ENCODE measurements at places on chromosomes 5 and 9.
A peak's percentile ranks its signal among the peaks of the same experiment; 100 is the strongest.

DNA sequence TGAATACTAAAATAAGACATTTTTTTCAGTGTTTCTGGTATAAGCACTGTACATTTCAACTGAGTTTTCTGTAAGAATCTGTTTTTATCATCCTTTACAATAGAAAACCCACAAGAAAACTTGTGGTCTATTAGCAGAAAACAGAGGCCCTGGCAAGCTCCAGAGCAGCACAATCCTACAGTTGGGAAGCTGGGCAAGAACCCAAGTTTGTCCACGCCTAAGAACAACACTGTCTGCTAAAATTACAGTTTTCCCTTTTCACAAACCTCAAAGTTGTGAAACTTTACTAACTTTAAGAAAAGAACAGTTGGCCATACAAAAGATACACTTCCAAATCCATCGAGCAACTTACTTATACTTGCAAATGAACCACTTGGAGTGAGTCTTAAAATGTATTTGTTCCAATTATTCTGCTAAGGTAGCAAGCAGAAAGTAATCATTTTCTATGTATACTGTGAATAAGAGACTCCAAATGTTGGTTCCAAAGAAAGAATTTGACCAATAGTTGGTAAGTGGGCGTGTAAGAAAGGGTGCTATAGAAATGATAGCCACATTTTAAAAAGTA, 982.0 kb upstream of the ARRDC3 start:
- DNase-seq = no peak

DNA sequence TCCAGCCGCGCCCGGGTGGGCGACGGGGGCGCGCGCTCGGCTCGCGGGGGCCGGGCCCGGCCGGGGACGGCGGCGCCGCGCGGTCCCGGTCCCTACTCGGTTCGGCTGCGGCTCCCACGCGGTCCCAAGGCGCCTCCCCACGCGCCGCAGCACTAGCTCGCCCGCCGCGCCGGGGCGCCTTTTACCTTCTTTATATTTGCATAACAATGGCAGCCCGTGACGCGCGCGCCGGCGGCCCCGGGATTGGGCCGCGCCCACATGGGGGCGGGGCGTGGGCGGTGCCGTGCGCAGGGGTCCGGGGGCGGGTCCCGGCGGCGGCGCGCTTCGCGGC, at the start of gene NRARP:
NRARP (minus strand) TSS at position 154 of the 331 bp plus-strand sequence. CDS start 343 bp downstream, outside the sequence.
- DNase-seq = peak; percentile 89

DNA sequence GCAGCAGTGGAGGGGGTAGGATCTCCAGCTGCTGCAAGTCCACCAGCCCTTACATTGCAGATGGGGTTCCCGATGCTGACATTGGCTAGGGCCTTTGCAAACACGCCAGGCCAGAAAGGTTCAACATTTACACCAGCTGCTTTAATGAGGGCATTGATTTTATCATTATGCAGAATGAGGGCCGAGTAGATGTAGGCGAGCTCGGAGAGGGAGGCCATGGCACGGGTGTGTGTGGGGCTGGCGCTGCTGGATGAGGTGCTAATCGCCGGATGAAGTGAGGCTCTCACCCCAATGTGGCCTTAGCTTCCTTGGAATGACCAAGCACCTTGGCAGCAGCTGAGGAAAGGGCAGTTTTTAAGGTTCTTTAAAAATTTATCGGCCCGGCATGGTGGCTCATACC, 27.4 kb downstream of the PHAX start:
- DNase-seq = no peak

DNA sequence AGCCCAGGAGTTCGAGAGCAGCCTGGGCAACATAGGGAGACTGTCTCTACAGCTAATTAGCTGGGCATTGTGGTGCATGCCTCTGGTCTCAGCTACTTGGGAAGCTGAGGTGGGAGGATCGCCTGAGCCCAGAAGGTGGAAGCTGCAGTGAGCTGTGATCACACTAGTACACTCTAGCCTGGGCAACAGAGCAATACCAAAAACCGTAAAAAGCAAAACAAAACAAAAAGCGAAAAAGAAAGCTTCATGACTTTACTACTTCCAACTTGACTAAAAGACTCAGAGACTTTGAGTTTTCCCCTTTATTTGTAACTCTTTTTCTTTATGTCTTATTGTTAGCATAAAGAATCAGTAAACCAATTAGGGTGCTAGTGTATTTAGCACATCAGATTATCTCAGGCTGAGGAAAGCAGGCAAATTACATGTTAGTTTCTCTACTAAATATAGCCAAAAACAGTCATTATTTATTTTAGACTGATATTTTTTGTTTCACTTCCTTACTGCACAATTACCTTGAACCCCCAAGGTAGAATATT, 5.4 kb downstream of the RAD17 start:
- no peak for DNase-seq

DNA sequence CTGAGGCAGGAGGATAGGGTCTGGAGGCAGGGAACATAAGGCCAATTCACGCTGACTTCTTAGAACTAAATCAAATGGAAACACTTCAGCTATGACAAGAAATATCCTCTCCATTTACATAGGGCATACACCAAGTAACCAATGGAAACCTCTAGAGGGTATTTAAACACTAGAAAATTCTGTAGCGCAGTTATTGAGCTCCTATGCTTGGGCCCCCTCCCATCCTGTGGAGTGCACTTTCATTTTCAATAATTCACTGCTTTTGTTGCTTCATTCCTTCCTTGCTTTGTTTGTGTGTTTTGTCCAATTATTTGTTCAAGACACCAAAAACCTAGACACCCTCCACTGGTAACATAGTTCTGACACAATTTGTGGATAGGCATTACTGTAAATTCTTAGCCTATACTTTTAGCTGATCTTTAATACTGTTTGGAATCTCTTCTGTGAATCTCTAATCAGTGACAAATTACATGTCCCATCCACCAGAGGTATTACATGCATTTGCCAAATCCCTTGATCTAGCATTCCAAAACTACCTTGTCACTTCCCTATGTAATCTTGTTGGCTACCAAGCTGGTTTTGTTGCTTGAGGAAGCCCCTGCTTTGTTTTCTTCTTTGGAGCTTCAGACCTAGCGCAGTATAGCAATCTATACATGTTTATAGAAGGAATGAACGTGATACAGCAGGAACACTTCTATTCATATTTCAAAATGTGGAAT, 61.6 kb downstream of the ST8SIA4 start:
- DNase-seq = no peak

DNA sequence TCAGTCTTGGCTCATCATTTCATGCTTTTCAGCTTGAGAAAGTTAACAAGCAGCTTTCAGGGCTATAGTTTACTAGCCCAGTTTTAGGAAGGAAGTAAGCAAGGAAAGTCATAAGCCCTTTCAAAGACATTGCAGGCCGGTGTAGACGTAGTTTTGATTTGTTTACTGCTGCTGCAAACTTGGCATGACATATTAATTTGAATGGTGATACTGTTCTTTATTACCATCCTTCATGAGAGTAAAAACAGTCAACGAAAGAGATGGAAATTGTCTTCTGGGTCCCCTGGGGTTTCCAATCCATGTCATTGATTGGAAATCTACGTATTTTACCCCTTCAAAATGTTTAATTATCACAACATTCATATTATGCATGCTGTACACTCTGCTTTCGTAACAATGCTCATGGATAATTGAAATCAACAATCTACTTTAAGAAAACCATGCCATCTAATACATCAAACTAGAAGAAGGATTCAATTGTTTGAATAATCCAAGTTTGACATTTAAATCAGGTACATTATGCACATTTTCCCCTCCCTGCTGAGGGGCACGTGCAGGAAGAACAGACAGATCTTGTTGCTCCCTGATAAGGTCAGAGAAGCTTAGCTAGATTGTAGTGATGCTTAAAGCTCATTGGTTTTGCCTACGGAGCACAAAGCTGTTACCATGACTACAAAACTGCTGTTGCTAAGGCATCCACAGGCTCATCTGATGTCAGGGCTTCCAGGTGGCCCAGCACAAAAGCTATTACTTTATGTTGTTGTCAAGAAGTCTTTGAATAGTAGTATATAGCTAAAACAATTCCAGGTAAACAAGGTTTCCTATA, 139.9 kb upstream of the PRLR start:
- DNase-seq = no peak

DNA sequence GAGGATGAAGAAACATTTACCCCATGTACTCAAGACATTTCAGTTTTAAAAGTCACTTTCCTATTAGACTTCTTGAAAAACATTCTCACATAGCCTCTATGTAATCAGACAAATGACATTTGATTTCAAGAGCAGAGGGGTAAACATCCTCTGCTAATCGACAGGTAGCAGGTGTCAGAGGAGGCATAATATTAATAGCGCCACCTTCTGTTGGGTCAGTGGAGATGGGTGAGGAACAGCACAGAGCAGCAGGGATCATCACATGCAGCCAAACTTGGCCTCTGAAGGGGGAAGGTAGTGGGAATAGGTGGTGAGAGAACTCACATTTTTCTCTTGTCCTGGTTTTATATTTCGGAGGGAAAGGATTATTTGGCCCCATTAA, 3.3 kb upstream of the LSM11 start:
- no peak for DNase-seq

DNA sequence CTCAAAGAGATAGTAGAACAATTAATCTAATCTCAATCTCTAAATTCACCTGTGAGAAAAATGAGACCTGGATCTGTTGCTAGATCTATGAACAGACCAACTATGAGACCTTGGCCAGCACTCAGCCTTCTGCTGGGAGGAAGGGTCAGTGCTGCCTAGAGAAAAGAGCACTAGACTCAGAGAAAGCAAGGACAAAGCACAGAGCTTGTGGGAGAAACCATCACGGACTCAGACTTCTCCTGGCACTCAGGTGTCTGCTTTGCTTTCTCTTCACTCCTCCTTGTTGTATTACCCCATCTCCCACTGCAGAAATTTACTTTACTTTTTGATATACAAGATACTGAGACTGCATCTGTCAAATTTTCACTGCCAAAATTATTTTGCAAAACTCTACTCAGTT, 890.0 kb upstream of the NUDT12 start:
- DNase-seq = no peak

DNA sequence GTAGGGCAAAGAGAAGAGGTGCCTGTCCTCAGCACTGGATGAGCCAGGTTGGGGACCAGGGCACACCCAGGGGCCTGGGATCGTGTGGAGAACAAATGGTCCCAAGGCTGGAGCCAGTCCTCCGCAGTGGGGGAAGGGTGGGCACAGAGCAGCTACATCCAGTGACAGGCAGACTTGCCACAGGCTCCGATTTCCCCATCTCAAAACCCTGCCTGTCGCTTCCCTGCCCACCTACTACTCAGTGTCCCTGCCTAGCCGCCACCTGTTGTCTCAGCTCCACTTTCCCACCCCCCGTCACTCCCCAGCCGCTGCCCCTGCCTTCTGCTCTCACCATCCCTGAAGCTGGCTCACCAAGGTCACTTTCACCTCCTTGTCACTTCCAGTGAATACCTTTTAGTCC, 13.9 kb upstream of the ENHO start:
- DNase-seq = no peak

DNA sequence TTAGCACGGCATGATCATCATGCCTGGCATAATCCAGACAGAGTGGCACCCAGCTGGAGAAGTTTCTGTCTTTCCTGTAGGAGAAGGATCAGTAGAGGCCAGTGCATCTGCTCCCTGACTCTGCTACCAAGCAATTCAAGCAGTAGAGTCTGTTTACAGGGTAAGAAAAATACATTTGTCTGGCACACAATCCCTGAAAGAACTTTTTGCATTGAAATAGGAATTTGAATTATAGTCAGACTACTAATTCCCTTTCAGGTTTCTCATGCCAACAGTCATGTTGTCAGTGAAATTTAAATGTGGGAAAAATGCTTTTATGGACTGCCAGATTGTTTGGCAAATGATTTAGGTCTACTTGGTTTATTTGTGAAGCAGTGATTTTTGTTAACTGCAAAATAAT, 125.6 kb downstream of the RAB3C start:
- DNase-seq = no peak

- DNase-seq = peak; percentile 61
These were observed 10.7 kb downstream of the GSN start for GRCh38 chr9:121278477-121279261.

- DNase-seq = no peak
These were observed 33.0 kb downstream of the LHX3 start for GRCh38 chr9:136171801-136172411.

GRCh38 chr5:53323943-53324642, 156.3 kb upstream of the FST start:
- no peak for DNase-seq

DNA sequence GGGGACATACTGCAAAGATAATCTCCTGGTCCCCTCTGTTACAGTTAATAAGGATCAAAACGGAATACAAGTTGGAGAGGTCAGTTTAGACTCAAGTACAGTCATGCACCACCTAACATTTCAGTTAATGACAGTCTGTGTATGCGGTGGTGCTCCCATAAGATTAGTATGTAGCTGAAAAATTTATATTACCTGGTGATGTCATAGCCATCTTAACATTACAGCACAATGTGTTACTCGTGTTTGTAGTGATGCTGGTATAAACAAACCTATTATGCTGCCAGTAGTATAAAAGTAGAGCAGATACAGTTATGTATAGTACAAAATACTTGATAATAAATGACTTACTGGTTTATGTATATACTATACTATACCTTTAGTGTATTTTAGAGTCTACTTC, 207.9 kb downstream of the GDNF start:
- no peak for DNase-seq

DNA sequence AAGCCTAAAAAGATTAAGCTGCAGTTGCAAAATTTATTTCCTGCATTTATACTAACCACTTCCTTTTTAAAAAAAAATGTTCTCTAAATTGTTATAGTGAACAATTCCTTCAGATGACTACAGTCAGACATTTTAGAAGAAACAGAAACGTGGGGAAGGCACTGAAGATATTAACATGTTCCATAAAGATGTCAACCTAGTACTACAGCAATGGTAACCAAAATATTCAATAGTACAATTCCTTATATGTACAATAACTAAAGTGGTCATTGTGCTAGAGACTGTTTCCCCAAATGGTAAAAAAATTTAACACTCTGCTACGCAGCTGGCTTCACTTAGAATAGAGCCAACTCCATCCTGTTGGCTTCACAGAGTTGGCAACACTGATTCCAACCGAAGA, 97.7 kb downstream of the FNBP1 start:
- DNase-seq = no peak

DNA sequence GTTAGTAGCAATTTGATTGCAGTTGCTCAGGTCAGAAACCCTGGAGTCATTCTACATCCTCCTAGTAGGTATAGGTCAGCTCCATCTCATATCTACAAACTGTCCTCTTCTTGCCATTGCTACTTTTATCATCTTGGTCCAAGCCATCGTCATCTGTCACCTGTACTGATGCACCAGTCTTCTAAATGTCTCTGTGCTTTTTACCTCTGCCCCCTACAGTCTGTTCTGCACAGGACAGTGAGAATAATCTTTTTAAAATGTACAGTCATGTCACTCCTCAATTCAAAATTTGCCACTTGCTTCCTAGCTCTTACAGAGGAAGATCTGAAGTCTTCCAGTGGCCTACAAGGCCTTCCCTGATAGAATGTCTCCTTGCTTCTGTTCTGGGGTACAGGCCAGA, 6.8 kb downstream of the NNT start:
- DNase-seq = no peak

GRCh38 chr9:12968093-12968492, 193.3 kb downstream of the LURAP1L start:
- DNase-seq = no peak

- no peak for DNase-seq
These were observed 13.8 kb downstream of the CSNK1A1 start for GRCh38 chr5:149537374-149537975.

GRCh38 chr5:12330381-12330780, 426.1 kb upstream of the CTNND2 start:
- no peak for DNase-seq

- no peak for DNase-seq
These were observed 90.7 kb downstream of the CDKN2A start for GRCh38 chr9:21903380-21903965.

GRCh38 chr5:133113331-133114061, 61.7 kb downstream of the HSPA4 start:
- DNase-seq = peak; percentile 76

All from stimulated activated CD4-positive, alpha-beta T cell treated with anti-CD3 and anti-CD28 coated beads, Interleukin-1b, Interleukin-23, amount 100 ng/mL, for 48 hours (primary cell).